Activated CD4-positive, alpha-beta T cell treated with anti-CD3 and anti-CD28 coated beads for 24 hours (primary cell): ENCODE measurements at places on chromosomes 11 and 22.

- no peak for DNase-seq
Measured at GRCh38 chr11:104738208-104738607, 160.1 kb downstream of the CASP12 start.

DNA sequence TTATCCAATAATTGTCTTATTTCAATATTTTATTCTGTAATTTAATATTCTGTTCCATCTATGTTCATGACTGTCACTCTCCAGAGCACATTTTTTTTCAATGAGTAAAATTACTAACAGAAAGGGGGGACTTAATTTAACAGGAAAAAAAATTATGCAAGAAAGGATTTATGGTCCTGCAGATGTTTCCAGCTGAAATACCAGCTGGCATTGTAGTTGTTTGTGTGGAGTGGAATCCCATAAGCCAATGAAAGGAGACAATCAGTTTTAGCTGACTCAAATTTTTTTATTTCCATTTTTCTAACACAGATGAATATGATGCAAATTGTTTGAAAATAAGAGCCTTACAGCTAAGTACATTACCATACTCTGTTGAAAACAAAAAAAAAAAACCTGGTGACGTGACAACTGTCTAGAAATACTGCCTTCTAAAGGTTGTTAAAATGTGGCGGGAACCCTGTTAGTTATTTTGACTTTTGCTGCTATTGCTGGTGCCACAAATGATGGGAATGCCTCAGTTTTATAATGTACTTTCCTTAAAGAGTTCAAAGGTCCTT lies 389.1 kb downstream of the ETS1 start:
- no peak for DNase-seq

GRCh38 chr11:9082575-9082974 lies 8.8 kb downstream of the SCUBE2 start:
- no peak for DNase-seq

GRCh38 chr11:8597182-8597581 lies 3.2 kb upstream of the STK33 start:
- no peak for DNase-seq

- DNase-seq = no peak
Measured at GRCh38 chr11:73977856-73978519, 4.7 kb downstream of the UCP2 start.

- no peak for DNase-seq
Measured at GRCh38 chr22:23215294-23216241, 35.3 kb downstream of the BCR start.

GRCh38 chr22:17629641-17630040 lies 1.1 kb upstream of the ATP6V1E1 start:
- no peak for DNase-seq

GRCh38 chr11:112364962-112365481 lies 104.4 kb upstream of the PLET1 start:
- DNase-seq = no peak

DNA sequence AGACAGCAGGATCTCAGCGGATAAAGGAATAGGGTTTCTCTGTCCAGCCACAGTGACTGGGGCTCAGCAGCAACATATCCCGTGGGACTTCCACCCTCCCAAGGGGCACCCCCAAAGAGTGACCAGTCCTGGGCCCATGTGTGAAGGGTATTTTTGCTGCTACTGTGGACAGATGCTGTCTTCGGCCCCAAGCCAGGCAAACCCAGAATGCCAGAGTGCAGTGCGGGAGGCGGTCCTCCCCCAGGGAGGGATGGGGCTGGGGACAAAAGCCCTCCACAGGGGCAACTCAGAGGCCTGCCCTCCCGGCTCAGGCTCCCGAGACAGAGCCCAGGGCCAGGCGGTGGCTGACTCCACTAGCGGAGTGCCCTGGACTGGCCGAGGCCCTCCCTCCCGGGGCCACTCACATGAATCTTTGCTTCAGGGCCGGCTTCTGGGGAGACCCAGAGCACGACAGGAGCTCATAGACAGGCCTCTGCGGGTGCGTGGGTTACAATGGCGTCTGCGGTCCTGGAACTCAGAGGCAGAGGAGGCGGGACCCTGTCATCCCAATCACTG lies 34.7 kb upstream of the WNT7B start:
- no peak for DNase-seq

DNA sequence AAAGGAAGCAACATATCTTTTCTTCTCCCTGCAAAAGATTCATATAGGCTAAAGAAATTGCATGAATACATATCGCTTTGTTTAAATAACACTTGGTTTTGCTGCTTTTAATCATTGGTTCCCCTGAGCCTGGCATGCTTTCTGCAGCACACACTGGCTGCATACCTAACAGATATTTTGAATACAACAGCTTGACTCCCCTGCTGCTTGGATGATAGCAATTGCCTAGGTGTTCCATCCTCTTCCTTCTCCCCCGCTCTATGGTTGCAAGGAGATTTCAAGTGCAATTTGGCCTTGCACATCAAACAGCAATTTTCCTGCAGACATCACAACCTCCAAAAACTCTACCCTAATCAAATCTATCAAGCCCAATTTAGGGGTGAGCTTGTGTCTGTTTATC lies 430.0 kb downstream of the NTM start:
- DNase-seq = no peak

- no peak for DNase-seq
Measured at GRCh38 chr11:2273771-2274170, 3.4 kb upstream of the ASCL2 start.

- DNase-seq = no peak
Measured at GRCh38 chr22:29625090-29625825, 21.8 kb downstream of the NF2 start.

GRCh38 chr11:1997755-1998154 lies at the start of gene H19:
Gene H19 (minus strand): TSS chr11:1997842.
- no peak for DNase-seq

- DNase-seq = peak; percentile 45
Measured at GRCh38 chr11:14905104-14906033, 13.3 kb upstream of the CYP2R1 start.

DNA sequence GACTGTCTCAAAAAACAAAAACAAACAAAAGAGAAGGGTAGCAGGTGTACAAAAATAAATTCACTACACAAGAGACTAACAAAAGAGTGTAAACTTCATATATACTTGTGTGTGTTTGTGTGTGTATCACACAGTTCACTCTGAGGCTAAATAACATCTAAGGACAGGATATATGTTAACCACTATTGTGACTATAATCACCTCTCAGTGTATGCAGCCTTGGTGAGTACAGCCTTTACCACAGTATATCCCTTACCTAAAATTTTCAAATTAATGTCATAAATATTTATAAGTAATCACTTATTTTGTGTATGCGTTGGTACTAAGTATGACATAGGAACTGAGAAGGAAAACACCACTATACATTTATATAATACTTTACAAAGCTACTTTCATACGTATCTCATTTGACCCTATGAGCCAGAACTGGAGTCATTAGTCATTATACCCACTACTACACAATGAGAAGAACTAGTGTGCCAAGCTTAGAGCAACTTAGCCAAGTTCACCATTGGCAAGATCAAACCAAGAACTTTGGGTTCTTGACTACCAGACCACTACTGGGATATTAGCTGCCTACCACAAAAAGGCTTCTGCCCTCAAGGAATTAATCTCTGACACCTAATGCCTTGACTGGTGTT lies 116.7 kb downstream of the SGSM3 start:
- DNase-seq = no peak

DNA sequence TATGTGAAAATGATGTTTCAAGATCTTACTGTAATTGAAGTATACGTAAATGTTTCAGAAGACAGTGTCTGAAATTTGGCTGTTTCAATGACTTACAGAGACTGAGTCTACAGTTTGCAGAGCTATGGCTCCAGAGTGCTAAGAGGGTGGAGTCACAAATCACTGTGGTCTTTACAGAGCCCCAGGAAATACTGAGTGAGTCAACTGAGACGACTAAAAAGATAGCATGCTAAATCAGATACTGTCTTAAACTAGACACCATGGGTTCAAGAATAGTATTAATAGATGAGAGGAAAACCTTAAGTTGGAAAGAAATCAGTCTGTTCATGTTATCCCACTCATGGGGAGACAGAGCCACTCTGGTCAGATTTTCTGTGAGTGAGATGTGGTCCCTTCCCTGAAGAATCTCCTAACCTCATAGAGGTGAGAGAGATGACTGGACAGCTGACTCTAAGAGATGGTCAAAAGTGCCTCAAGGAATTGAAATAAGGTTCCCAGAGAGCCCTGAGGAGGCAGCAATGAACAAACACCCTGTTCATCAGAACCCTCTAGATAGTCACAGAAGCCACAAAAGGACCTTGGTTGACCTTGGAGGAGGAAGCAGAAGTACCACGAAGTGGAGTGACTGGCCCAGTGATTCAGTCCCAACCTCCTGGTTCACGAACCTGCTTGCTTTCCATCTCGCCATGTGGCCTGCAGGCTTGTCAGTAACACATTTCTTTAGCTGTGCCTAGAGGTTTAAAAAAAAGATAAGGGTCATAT lies 30.2 kb downstream of the C11orf91 start:
- no peak for DNase-seq

- DNase-seq = peak; percentile 81
Measured at GRCh38 chr22:44735518-44736428, 16.6 kb upstream of the ARHGAP8 start.

DNA sequence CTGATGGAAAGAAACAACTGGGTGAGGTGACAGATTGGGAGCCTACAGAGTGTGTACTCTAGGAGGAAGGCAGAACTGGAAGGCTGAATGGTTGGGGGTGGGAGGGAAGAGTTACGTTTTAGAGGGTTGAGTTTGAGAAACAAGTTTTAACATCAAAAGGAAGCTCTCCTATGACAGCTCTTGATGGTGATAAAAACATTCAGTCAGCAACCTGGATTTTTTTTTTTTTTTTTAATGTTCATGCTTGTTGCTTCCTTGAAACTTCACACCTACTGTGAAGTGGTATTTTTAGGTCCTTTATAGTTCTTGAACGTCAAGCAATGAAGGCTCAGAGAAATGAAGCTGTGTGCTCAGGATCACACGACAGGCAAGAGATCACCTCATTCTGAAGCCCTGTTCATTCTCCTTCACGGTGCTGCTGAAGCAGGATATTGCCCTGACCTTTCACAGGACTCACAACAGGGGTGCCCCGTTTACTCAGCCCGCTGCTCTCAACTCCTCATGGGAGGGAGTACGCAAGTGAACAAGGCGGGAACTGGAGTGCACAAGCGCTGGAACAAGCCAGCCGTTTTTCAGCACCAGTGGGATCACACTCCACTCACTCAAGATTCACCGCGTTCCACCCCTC lies 1.6 kb upstream of the TMEM109 start:
- DNase-seq = no peak

DNA sequence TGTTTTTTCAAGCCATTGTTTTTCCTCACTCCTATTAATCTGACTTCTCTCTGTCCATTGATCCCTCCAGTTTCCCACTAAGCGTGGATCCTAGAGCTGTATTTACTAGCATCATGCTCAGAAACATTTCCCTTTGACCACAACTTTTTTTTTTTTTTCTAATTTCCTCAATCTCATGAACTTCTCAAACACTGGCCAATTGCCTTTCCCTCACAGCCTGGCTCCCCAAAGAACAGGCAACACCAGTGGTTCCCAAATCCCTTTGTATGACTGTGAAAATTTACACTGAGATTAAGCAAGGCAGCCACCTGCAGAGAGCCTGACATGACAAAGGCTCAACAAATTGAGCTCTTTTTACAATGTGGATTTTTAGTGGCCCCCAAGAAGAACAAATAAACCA lies 1.4 kb upstream of the TPP1 start:
- DNase-seq = no peak

DNA sequence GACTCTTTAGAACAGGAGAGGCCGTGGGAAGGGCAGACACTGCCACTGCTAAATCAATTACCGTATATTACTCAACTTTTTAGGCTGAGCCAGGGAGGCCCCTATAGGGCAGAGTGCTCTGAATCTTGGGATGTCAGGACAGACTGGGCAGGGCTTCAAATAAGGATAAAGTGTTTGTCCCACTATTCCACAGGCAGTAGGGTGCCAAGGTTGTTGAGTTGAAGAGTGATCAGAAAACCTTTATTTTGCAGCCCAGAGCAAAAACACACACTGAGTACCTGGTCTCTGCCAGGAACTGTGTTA lies 1.6 kb upstream of the B4GAT1 start:
- DNase-seq = no peak
